ENCODE measurements at places on chromosomes 7 and 10.
A peak's percentile ranks its signal among the peaks of the same experiment; 100 is the strongest.

DNA sequence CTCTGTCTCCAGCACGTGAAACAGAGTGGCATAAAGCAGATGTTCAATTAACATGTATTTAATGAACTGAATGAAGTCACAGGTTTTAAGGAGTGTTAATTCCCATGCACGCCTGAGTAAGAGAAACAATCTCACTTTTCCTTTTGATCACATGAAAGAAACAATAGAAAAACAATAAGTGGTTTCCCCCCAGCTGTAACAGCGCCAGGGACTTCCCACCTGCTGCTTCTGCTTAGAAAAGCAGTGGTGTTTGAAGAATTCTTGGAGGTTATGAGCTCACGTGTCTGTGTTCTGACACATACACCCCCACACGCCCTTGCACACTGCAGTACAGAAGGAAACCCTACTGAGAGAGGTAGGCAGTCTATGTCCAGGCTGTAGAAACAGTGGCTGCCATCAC lies 51.3 kb upstream of the FRMD4A start:
- no peak for DNase-seq

- no peak for DNase-seq
Observed at GRCh38 chr10:42836096-42836495, 53.5 kb downstream of the BMS1 start.

DNA sequence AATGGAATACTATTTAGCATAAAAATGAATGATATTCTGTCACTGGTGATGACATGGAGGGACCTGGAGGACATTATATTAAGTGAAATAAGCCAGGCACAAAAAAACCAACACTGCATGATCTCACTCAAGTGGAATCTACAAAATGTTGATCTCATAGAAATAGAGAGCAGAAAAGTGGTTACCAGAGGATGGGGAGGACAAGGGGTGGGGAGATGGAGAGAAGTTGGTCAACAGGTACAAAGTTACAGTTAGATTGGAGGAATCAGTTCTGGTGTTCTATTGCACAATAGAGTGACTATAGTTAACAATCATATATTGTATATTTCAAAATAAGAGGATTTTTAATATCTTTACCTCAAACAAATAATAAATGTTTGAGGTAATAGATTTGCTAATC lies 24.7 kb upstream of the SLC18A3 start:
- no peak for DNase-seq

- no peak for DNase-seq
Observed at GRCh38 chr7:46970476-46970875, 611.4 kb downstream of the TNS3 start.

GRCh38 chr10:80515511-80515910 lies 22.2 kb upstream of the SH2D4B start:
- no peak for DNase-seq

DNA sequence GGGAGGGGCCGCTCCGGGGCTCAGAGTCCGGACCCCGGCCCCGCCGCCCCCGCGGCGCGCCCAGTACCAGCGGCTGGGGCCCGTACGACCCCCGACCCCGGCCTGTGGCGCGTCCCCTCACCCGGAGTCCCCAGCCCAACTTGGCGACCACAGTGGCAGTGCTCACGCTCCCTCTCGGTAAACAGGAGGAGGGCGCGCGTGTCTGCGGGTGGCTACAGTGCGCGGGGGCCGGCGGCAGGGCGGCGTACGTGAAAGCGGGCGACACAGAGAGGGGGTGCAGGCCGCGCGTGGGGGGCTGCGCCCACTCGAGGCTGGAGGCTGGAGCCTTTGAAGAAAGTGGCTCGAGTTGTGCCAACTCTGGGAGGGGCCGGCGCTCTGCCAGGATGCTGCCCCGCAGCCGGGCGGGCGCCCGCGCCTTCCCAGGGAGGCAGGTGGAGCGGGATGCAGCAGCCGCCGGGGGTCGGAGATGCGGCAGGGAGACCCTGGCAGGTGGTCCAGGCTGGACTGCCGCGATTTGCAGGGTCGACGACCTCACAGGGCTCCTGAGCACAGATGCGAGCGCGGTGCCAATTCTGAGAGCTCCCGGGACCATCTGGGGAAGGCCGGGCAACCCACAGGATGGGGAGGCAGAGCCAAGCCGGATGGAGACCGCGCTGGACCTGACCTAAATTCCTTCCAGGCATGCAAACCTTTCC lies 655 bp downstream of the PTPRE start:
- peak; percentile 76 for DNase-seq

DNA sequence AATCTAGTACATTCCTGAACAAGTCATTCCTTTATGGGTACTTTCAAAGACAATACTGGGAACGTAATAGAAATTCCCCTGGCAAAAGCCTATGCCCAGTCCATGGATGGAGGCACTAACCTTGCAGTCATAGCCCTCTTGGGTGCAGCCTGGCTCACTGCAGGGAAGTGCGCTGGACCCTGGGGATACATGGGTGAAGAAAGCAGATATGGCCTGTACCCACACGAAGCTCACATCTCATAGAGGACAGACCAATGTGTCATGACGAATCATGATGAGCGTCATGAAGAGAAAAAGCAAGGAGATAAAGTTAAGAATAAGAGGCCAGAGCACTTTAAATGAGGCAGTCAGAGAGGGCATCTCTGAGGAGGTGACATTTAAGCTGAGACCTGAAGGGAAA lies 11.8 kb downstream of the PRLHR start:
- DNase-seq, result no peak

DNA sequence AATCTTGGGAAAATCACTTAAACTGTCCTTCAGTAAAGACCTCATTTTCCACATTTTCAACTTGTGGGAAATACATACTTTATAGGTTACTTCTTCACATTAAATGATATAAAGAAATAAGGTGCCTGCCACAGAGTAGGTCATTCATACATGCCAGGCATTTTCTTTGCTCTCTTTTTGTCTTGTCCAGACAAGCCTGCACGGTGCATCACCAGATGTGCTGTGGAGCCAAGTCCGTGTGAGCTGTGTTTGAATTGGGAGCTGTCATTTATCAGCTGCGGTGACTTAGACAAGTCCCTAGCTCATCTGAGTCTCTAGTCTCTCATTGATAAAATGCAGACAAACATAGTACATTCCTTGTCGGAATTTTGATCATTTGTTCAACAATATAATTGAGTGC lies 432.9 kb downstream of the SORCS3 start:
- DNase-seq, result no peak

DNA sequence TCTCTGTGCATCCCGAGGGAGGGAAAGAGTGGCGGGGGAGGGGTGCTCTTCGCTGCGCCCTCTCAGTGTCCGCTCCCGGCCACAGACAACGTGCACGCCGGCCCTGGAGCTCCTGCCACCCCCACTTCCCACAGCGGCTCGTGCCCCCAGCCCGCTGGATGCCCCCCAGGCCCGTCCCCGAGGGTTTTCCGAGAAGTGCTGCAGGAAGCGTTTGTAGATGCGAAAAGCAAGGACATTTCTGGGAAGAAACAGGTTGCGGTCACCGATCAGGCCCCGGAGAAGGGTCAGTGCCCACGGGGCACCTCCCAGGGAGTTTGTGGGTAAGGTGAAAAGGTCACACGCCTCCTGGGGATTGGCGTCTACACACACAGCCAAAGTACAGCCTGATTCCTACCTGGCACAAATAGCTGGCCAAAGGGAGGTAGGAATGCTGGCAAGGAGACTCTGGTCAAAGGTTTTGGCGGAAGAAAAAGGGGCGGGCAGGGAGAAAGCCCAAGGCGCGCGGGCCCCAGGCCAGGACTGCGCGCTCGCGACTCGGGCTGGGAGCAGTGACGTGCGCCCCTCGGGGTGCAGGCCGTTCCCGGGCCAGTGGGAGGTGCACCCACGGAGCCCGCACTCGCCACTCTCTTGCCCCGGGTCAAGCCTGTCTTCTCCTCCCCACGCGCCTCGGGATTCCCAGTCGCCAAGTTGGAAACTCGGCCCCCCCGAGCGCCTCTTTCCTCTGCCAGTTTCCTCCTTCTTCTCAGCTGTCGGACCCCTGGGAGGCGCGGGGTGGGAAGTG lies 1.5 kb upstream of the NRP1 start:
- DNase-seq, result peak; percentile 81

GRCh38 chr10:24556750-24557742 lies 166.6 kb downstream of the ARHGAP21 start:
- peak; percentile 62 for DNase-seq

GRCh38 chr7:133769668-133770067 lies 357.5 kb upstream of the LRGUK start:
- DNase-seq, result no peak

GRCh38 chr10:23439452-23439960 lies 631 bp downstream of the OTUD1 start:
- no peak for DNase-seq

DNA sequence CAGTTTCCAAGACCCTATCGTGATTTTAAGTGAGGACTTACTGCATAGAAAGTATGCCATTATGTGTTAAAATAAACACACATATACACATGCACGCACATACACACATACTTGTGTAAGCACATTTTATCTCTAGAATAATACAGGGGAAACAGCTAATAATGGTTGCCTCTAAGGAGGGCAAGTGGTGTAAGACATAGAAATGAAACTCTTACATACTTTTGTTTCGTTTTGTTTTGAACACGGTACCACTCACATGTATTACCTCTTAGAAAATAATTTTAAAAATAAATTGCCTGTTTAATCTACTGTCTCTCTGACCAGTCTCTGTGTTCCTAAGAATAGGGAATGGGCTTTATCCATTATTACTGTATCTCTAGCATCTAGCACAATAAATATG lies 49.2 kb downstream of the HERPUD2 start:
- DNase-seq, result no peak

DNA sequence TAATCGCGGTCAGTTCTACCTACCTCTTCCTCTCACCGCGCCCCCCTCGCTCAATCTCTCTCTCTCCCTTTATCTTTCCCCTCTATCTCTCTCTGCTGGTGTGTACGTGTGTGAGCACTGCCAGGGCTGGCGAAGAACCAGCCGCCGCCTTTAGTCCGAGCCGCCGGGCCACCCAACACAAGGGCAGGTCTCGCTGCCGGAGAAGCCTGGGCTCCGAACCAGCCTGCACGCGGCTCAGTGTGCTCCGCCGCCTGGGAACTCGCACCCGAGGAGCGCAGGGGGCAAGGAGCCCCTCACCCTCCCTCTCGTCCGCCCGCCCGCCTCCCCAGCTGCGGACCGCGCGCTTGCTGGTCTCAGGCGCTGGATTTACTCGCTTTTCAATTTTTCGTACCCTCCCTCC lies 1.7 kb downstream of the NXPH1 start:
- no peak for DNase-seq

- DNase-seq, result no peak
Observed at GRCh38 chr7:31679574-31680305, 7.3 kb upstream of the PPP1R17 start.

DNA sequence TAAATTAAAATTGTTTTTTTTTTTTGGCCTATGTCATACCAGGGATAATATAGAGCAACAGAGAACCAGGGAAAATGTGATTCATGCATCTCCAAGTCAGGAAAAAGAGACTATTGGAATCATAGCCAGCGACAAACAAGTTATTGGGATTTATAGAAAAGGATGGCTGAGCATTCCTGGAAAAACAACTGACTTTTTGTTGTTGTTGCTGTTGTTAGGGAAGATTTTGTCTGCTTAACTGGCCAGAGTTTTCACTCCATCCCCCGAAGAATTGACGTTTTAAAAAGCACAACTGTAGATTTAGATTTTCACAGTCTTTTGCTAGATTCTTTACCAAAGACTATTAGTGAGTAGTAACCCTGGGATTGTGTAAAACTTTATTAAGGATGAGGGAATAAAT lies 112.4 kb downstream of the TBXAS1 start:
- no peak for DNase-seq

All from ascending aorta (tissue), 2 donors.